Astrocyte (in vitro differentiated cells and primary cell): ENCODE measurements at places on chromosomes 11 and 22.

- DNase-seq = no peak
Measured at GRCh38 chr11:69862331-69862771, 43.1 kb upstream of the FGF3 start.

DNA sequence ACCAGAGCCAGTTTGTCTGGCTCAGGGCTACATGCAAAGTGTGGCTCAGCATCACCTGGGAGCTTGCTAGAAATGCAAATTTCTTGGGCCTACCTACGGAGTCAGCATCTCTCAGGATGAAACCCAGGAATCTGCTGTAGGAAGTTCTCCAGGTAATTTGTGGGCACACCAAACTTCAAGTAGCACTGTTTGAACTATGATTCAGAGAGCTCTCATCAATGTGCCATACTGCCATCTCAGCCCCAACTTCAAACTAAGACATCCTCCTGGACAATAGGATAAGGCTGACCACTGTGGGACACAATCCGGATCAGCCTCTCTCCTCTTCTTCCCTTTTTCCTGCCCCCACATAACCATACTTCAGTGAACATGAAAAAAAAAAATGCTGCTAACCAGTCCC, 374.5 kb downstream of the METTL15 start:
- DNase-seq = no peak

GRCh38 chr22:24938741-24939341, 7.7 kb downstream of the LHFPL7 start:
- no peak for DNase-seq

- DNase-seq = no peak
Measured at GRCh38 chr22:46478083-46478551, 59.3 kb downstream of the CELSR1 start.

- peak; percentile 50 for DNase-seq
Measured at GRCh38 chr11:95521133-95521542, 268.4 kb downstream of the FAM76B start.

DNA sequence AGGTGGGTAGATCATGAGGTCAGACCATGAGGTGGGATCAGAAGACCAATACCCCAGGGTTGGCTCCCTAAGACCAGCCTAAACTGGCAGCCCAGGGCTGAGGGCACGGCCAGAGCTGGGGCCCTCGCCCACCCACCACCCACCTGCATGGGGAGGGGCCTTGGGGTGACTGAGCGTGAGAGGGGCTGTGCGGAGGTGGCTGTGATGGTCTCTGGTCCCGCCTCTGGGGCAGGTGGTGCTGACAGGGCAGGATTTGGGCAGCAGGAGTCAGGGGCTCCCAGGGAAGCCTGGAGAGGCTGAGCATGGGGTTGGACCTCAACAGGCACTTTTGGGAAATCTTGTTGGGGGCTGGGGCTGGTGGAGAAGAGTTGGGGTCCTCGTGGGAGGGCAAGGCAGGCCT, 39.8 kb upstream of the MUC5AC start:
- no peak for DNase-seq

DNA sequence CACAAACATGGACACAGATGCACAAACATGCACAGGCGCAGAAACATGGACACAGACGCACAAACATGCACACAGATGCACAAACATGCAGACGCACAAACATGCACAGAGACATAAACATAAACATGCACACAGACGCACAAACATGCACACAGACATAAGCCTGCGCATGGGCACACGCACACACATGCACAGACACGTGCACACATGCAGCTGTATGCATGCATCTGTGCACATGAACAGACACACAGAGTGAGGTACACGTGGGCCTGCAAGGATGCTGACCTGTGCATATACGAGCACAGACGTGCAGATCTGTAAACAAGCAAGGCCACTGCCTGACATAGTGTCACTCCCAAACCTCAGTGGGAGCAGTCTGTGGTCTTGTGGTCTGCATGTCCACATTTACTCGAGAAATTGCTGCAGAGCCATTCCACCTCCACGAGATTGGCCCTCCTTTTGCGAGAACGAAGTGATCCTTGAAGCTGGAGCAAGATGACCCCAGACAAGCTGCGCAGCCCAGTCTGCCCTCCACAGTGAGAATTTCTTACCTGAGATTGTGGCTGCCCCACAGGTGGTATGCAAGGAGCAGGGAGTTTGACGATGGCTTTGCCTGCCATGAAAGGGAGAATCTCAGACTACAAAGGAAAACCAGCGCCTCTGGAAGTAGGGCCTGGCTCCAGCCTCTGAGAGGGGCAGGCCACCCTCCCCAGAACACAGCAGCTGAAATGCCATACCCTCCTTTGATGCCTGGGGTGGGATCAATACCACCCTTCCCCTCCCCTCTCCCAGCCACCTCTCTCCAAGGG, 299.9 kb downstream of the BRD1 start:
- no peak for DNase-seq

DNA sequence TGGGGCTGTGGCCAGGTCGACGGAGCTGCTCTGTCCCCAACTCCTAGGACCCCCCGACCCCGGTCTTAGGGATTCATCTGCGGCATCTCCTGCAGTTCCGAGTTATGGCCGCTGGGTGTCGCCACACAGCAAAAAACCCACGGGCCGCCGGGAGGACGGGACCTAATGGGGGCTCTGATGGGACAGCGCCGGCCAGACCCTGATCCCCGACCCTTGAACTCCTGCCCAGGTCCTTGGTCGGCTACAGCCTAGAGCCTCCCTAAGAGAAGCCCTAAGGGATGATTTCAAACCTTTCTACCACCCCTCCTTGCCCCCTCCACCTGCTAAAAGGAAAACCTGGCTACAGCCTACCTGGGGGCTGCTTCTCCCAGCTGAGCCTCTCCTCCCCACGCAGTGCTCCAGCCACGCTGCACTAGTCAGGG, 30.8 kb upstream of the LRRC10B start:
- no peak for DNase-seq

- peak; percentile 92 for DNase-seq
Measured at GRCh38 chr11:104772806-104773241, 125.4 kb downstream of the CASP12 start.

DNA sequence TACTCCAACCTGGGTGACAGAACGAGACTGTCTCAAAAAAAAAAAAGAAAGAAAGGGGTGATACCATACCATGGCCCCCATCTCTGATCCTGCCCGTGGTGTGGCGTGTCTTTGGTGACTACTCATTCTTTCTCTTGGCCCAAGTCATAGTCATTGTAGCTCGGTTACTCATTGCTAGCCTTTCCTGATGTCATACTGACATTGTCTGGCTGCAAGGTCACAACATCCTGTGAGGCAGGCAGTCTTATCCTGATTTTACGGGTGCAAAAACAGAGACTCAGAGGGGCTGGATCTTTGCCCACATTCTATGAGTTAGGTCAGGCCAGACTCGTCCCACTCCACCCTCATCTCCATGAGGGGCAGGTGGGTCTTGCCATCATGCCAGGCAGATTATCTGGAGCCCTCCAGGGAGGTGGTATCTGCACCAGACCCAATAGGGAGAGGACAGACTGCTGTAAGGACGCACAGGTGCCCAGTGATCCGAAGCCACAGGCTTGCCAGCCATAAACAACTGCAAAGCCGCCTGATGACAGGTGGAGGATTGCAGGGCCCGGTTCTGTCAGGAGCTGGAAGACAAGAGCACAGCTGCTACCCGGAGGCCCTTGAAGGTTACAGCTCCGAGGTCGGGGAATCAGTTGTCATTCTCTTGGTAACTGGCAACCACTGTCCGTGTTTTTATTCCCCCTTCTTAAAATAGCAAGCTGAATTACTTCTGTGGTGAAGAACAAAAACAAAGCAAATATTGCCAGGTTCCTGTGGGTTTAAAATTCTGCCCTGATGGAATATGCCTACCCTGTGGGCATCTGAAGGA, 13.8 kb downstream of the TOM1 start:
- DNase-seq = peak; percentile 95

GRCh38 chr11:95324826-95325225, 93.8 kb upstream of the SESN3 start:
- DNase-seq = peak; percentile 26

- no peak for DNase-seq
Measured at GRCh38 chr11:124518989-124519451, 24.4 kb downstream of the OR8B12 start.

DNA sequence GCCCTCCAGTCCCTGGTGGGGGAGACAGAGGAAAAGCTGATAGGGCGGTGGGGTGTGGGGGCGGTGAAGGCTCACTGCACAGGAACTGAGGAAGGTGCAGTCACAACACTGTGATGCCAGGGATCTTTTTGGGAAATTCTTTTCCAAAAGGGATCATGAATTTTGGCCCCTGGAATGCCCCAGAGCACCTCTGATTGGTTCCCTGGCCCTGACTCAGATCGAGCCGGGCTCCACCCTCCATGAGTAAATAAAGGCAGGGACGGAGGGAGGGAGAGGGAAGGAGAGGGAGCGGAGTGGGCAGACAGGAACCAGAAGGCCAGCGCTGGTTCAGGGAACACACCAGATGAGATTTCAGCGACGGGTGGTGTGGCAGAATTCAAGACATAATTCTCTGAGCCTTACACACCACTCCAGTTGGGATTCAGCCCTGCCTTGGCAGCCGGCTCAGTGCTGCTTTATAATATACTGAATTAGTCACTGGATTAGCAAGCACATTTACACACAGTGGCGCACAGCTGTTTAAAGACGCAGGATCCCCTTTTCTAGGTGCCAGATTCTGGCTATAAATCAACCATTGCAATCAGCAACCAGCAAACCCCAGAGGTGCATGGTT, 80.3 kb downstream of the ETS1 start:
- peak; percentile 95 for DNase-seq

DNA sequence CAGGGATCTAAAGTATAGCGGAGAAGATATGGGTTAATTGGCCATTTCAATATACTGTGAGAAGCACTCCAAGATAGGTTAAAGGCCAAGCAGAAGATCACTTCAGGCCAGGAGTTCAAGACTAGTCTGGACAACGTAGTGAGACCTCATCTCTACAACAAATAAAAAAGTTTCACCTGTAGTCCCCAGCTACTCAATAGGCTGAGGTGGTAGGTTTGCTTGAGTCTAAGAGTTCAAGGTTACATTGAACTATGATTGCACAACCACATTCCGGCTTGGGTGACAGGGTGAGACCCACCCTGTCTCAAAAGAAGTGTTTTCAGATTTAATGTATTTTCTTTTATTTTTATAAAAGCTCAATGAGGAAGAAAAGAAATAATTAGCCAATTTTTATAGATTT, 25.4 kb downstream of the PATL1 start:
- DNase-seq = no peak

DNA sequence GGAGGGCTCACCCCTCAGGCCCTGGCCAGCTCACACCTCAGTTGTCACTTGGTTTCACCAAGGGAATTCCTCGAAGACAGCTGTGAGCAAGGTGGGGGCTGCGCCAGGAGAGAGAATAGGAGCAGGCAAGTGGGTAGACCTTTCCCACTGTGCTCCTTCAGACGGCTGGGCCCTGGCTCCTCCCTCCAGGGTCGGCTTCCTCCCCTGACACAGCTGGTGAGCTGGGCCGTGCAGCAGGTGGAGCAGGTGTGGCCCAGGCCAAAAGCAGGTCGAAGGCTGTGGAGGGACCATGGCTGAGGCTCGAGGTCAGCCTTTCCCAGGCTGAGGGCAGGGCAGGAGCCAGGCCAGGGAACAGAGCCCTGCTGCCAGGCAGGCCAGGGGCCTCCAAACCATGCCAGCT, 12.5 kb upstream of the MYRF start:
- no peak for DNase-seq

DNA sequence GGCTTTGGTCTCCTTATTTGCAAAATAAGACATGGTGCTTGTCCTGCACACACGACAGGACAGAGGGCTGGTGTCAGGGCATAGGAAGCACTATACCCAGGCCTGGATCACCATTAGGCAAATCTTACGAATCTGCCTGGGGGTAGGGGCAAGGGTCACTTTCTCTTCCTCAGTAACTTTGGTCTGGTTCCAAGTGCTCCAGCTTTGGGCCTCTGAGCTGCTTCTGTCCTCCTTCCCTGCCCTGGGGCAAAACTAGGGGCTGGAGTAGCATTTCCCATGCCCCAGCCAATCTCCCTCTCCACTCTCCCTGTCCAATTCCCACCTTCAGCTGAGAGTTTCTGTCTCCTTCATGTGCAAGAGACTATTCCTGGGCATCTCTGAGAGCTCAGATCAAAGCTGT, 123.7 kb upstream of the NECTIN1 start:
- no peak for DNase-seq
